ENCODE measurements at places on chromosomes 12 and 14. TPM values are rescaled to one million over a fixed set of nuclear protein-coding genes. Genes with fewer than 3 reads are reported as not detected.

- DNase-seq, result no peak
These were observed 1.1 kb upstream of the HOMEZ start for GRCh38 chr14:23286902-23287479.

DNA sequence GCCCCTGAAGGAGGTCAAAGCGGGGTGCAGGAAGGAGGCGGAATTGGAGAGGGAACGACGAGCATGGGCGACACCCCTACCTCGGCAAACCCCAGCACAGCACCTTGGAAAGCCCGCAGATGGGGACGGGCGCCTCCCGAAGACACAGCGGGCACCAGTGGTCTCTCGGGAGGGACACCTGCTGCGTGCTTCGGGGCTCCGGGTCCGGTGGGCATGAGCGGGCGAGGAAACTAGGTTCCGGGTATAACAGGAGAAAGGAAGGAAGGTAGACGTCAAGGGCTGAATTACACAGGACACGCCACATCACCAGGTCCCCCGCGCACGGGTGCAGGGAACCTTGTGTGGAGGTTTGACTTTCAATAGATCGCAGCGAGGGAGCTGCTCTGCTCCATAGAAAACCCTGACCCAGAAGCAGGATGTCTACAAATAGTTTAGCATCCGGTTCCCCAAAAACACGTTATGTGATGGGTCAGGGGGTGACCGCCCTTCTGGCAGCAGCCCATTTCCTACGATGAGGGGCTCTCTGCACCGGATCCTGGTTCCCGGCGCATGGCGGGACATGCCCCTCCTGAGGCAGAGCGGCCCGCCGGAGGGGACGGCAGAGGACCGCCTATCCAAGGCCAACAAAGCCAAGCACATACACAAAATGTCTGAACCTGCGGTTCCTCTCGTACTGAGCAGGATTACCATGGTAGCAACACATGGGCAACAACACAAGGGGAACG is 196.9 kb downstream of the ALG10 start:
- peak; percentile 85 for DNase-seq

DNA sequence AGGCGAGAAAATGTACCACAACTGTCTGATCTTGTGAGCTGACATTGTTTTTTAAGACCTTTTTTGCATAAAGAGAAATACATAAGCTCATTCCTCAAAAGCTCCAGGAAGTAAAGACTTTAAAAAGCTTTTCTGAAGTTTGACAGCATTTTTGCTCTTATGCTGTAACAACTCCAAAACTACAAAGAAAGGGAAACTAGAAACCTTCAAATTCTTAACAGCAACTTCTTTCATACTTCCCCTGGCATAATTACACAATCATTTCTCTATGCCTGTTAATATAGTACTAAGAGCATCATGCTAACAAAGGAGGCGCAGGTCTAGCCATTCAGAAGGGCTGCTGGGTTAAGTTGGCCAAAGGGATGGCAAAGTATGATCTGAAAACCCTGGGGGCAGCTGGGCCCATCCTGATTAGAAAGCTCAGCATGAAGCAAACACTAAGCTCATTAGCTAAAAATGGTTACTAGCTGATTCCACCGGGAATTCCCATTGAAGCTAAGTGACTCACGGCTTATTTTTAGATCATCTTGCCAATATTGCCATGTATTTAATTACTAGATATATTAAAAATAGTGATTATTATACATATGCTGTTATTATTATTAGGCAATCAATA is 26.1 kb upstream of the ANP32D start:
- no peak for DNase-seq

DNA sequence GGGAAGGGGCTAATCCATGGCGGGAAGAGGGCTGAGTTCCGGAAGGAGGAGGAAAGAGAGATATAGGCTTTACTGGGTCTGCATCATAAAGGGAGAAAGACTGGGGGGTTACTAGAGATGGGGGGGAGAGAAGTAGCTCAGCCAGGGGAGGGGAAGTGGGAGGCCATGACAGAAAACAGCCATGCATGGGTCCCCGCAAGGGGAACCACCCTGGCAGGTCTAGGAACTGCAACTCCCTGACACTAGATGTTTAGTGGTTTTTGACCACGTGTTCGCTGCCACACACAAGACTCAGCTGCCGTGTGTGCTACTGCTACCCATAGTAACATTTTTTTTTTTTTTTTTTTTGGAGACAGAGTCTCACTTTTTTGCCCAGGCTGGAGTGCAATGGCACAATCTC is 145.0 kb downstream of the RIMBP2 start:
- no peak for DNase-seq

DNA sequence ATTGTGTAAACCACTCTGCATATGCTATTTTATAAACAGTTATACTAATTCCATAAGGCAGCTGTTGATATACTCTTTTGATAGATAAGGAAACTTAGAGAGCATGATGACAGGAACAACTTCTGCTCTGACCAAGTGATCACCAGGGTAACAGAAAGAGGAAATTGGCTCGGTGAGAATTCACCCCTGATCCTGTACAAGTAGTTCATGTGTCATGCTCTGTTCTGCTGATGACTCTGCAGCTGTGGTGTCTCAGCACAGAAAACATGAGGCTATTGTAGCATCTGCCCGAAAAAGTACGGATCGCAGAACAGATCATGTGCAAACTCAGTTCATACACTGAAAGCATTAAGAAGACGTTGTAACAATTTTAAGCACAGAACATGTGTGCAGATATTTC is 345.0 kb downstream of the LRIG3 start:
- no peak for DNase-seq

GRCh38 chr12:131389054-131390013 is 321.6 kb upstream of the SFSWAP start:
- no peak for DNase-seq

CSRNP2 gene
- total RNA-seq, result 19.9 TPM

GRCh38 chr14:51834240-51834639 is 26.2 kb upstream of the GNG2 start:
- DNase-seq, result no peak

PROX2 gene
- not detected for total RNA-seq

DNA sequence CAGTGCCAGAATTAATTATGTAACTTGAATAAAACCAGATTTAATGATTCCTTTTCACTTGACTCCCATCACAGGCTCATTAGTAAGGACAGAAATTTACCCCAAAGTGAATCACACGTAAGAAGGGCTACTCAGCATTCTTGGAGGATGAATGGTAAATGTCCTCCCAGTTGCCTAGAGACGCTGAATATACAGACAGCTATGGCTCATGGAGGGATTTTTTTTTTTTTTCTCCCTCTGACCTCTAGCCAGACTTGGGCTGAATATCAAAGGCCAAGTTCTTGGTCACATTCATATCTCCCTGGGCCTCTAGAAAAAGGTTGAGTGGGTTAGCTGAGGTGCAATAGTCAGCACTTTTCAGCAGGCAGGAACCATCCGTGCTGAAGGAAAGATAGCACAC is 77.5 kb downstream of the PHLDA1 start:
- no peak for DNase-seq

RPGRIP1 gene
- total RNA-seq, result not detected

GRCh38 chr12:125178222-125178621 is 113.0 kb downstream of the AACS start:
- DNase-seq, result no peak

DNA sequence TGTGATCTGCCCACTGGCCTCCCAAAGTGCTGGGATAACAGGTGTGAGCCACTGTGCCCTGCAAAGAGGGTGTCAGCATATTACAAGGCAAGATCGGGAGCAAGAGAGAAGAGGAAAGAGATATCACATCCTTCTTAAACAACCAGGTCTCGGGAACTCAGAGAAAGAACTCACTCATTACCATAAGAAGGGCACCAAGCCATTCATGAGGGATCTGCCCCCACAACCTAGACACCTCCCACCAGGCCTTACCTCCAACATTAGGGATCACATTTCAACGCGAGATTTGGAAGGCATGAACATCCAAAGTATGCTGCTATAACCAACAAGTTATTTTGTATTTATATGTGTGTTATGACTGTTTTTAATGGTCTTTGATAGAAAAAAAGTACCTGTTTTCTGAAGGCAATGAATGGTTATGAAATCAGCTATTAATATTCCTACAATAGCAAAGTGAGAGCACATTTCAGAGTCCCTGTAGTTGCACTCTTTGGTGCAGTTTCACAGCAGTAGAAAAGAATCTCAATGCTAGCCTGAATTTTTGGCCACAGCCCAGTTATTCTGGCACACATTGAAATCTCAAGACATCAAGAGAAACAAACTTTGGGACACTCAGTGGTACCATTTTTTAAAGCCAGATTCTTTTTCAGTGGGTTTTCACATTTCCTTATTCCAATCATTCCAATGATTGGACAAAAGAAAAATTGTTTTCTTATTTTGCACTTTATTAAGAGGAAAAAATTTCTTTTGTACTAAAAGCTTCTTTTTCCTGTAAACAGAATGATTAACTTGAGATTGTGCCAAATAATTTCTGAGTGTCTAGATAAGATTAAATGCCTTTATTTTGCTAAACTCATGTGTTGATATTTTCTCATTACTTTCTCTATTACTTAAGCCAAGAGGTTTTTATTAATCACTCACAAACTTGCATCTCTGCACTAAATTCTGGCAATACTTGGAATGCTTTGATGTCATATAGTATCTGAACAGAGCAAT is 582.6 kb upstream of the ATP2B1 start:
- no peak for DNase-seq

DNA sequence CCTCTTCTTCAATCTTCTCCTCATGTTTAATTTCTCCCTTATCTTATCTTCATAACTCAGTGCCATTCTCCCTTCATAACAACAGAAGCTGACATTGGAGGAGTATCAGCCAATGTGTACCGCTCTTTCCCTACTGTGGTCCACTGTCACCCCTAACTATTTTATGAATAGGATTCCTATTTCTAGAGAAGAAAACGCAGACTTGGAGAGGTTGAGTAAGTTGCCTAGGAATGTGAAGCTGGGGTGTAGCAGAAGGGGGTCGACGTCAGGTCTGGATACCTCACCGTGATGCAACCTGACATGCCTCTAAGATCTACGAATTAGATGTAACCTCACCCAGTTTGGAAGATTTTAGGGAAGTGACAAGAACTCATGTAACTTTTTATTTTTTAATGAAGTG is 17.1 kb downstream of the LMO3 start:
- DNase-seq, result no peak

DNA sequence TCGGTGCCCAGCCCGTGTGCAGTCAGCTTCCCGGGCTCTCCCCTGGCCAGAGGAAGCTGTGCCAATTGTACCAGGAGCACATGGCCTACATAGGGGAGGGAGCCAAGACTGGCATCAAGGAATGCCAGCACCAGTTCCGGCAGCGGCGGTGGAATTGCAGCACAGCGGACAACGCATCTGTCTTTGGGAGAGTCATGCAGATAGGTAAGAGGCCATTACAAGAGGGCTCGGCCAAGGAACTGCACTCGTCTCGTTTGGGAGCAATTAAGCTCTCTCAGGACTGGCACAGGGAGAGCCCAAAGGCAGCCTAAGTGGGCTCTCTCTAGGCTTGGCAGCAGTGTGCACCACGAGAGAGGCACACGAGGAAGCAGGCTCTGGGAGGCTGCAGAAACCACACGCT is 3.7 kb downstream of the WNT5B start:
- no peak for DNase-seq

GRCh38 chr12:123526542-123527080 is 6.9 kb downstream of the RILPL1 start:
- no peak for DNase-seq

ART4 gene
- total RNA-seq, result 0.98 TPM

- DNase-seq, result no peak
These were observed 809 bp downstream of the PRKD1 start for GRCh38 chr14:29926701-29927375.

NGB gene
- total RNA-seq, result 1.7 TPM

IL23A gene
- total RNA-seq, result not detected

GRCh38 chr12:92332552-92332951 is 186.9 kb upstream of the BTG1 start:
- no peak for DNase-seq

DNA sequence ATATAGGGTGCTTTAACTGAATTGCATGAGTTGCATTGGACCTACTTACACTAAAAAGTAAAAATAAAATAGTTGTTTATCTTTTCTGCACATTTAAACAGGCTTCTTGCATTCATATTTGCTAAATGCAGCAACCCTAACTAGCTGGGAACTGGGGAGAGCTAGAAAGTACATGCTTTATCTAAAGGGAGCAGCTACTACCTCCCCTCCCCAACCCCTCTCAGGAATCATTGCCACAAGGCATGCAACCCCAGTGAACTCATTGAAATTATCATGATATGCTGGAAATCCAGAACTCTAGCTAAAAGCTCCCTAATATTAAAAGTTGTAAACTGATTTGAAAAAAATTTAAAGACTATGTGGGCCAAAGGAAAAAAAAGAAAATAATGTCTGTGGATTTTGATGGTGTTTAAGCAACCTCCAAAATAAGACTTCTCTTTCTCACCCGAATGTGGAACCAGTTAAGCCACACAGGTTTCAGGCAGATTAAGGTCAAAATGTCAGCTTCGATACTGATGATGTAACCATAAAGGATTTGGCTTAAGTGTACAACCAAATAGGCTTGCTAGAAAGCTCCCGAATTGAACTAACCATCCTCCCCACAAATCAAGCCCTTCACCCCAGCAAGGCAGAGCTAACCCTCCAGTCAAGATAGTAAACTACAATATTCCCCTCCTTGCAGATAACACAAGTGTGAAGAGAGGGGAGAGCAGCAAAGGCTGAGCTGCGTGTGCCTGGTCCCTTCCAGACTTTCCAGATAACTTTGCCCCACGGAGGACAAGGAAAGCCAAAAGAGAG is 13.8 kb upstream of the POC1B start:
- DNase-seq, result no peak

DNA sequence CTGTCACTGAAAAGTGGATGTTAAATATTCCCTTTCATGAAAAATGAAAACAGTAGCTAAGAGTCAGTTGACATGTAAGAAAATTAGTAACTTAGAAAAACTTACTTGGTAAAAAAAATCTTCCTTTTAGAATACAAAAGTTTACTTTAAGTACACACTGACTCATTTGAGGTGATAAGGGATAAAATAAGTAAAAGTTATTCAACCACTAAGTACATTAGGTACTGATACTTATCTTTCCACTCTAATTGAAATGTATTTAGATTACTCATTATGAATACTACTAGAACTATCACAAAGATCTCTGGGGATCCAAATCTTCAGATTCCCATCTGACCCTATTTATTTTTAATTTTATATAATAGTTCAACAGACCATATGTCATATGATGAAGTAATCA is 12.2 kb downstream of the SYCP3 start:
- DNase-seq, result no peak

GRCh38 chr12:111975161-111975931 is 37.6 kb downstream of the TMEM116 start:
- no peak for DNase-seq

DNA sequence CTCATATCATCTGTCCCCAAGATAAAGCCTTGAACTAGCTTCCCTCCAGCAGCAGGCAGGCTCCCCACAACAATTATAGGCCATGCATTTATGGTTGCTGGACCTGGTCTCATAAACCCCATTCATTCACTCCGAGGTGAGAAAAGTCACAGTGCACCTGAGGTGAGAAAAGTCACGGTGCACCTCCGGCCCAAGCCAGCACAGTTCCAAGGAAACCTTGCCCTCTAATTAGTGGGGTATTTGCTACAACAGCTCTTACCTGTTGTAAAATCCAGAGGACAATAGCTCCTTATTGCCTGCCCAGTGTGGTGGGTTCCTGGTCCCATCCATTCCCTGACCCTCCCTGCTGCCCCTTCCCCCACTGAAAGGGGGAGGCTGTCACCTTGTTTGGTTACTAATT is 65.6 kb downstream of the FBXL14 start:
- no peak for DNase-seq

Measured in vagina (tissue), 2 donors.